EL (cell line): ENCODE measurements at places on chromosomes 2 and 18.

DNA sequence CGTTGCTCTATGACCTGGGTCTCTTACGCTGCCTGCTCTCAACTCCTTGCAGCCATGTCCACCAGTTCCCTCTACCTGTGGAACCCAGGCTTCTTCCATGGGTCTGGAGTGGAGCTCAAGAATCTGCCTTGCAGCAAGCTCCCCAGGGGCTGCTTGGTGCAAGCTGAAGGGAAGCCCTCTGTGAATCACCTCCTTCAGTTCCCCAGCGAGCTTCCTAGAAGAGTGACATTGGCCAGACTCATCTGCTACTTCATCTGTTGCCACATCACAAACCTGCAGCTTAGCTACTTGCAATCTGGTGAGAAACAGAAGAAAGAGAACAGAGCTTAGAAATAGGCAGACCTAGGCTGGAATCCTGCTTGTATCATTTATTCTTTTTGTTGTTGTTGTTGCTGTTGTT, 9.8 kb upstream of the EFR3B start:
- no peak for DNase-seq

- DNase-seq, result peak; percentile 74
Observed at GRCh38 chr2:68943581-68944568, 8.8 kb downstream of the GKN2 start.

DNA sequence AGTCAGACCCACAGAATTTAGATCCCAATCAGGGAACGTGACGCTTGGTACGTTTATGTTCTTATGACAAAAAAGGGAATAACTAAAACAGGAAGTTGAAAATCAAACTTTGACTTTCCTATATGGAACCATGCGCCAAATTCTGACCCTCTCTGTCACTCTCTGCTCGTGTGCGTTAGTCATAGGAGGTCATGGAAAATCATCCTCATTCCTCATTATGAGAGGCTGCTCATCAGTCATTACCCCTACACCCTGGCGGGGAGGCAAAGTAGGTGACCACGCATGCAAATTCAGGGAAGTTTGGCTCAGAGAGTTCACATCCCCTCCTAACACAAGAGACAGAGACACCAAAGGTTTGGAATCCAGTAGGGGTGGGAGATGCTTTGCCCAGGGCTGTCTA, 15.5 kb downstream of the IL1F10 start:
- DNase-seq, result no peak

DNA sequence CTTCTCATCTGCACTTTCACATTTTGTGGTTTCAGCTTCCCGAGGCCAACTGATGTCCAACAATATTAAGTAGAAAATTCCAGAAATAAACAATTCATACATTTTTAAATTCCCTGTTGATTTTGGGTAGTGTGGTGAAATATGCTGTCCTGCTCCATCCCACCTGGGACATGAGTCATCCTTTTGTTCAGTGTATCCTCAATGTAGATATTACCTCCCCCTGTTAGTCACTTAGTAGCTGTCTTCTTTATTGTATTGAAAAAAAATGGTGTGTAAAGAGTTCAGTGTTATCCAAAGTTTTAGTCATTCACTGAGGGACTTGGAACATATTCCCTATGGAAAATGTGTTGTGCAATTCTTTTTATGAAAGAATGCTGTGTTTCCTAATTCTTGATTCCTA, 348.1 kb downstream of the SOCS6 start:
- DNase-seq, result no peak

GRCh38 chr18:67280486-67281242, 235.9 kb downstream of the DSEL start:
- DNase-seq, result no peak

GRCh38 chr18:48139431-48140347, 209.2 kb upstream of the SMAD2 start:
- no peak for DNase-seq

- peak; percentile 95 for DNase-seq
Observed at GRCh38 chr2:237695201-237695780, 67.9 kb downstream of the LRRFIP1 start.

GRCh38 chr2:112757265-112757664, 7.1 kb downstream of the CKAP2L start:
- no peak for DNase-seq

GRCh38 chr2:65731476-65731875, 299.1 kb upstream of the SPRED2 start:
- DNase-seq, result no peak

GRCh38 chr2:215702116-215702902, 266.4 kb upstream of the FN1 start:
- no peak for DNase-seq

GRCh38 chr2:77294474-77294873, 227.7 kb downstream of the LRRTM4 start:
- no peak for DNase-seq

DNA sequence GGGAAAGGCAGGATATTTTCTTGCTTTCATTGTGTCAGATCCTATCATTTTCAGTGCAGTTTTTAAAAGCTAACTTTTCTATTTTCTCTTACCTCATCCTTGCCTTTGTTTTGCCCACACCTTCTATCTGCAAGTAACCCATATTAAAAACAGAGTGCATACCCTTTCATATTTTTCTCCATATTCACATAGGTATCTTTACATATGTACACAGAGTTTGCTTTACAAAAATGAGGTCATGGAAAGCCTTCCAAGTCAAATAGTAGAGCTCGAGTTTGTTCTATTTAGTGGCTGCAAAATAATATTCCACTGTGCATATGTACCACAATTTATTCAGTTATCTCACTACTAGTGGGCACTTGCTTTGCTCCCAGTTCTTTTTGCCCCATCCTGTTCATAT, 3.9 kb upstream of the DHRS9 start:
- no peak for DNase-seq

DNA sequence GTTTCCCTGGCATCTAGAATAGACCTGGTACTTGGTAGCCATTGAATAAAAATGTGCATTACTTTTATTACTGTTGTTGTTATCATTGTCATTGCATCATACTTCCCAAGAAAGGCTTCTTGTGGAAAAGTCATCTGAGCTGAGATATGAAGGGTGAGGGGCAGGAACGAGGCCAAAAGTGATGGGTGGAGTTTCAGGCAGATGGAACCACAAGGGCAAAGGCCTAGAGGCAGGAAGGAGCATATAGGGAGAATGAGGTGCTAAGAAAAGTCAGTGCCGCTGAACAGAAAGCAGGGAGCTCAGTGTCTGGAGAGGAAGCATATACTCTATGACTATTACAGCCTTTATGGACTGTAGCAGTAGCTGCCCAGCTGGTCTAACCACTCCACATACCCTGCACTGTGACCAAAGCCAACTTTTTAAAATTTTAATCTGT, 219.3 kb downstream of the SPP2 start:
- peak; percentile 59 for DNase-seq

DNA sequence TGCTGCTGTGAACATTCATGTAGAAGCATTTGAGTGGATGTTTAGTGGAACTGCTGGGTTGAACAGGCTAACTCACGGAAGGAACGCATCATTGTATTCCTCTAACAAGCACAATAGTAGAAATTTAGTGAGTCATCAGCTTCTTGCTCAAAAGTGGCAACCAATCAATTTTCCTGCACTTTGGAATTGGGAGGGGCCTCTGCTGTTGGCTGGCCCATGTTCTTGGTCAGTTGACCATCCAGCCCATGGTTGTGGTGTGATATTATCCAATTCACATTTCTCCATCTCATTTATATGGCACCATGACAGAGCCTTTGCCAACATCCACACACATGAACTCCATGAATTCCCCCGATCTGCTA, 95.0 kb downstream of the TNFRSF11A start:
- peak; percentile 43 for DNase-seq

DNA sequence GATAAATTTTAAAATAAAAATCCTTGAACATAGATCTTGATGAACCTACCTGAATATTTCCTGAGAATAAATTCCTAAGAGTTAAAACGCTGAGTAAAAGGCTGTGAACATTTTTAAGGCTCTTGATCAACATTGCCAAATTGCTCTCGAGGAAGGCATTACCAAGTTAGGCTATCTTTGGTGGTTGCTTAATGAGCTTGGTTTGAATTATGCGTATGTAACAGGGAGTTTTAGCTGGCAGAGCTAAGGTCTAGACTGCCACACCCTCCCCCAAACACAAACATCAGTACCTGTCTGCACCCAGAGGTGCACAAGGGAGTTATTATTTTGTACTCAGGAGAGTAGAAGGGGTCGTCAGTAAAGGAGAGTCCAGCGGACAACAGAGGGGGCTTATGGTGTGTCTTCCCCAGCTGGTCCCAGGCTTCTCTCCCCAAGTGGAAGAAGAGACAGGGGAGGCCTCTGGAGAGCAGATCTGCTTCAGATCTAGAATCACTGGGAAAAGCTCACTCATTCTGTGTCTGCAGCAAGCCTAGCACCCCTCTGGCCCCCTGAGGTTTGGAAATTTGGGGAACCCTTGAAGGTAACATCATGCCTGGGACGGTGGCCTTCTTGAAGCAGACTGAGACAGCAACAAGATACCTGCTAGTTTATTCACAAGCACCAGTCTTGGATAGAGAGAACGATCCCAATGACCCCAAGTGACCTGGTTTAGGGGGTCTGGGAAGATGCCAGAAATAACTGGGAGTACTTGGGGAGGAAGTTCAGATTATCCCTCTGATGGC, 197.2 kb upstream of the ID2 start:
- no peak for DNase-seq

DNA sequence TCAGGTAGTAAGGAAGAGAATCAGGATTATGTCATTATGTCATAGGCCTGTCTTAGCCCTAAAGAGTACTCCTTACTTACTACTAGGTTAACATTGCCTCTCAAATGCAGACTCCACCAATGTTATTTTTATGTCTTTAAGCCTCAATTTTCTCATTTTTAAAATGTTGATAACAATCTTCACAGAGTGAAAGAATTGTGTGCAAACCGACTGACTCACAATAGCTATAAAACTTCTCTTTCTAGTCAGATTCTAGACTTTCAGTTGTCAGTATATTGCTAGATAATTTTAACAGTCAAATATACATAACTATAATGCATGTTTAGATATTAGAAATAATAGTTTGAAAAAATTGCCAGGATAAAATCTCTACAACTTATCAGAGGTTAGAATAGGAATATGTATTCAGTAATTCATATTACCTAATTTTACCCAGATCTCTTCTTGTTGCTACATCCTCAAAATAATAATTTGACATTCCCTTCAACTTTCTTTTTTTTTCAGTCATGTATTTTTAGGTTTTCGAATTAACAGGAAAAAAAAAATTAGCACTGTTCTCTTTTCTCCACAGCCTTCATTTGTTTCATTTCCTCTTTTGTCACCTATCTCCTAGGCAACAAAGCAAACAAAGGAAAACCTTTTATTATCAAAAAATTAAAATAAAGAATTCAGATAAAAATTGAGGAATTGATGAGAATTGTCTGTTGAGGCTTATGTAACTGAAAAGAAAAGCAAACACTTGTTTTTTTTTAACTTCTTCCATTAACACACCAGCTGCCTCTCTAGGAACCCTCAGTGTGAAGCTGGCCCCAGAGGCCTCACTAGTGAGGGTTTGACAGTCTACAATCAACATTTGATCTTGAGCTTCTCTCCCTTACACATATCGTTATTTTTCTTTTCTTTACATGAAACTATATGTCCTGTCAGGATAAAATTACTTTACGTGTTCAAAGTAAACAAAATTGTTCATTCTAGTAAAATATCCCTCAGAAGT, 279.0 kb downstream of the CALCRL start:
- no peak for DNase-seq

- peak; percentile 3 for DNase-seq
Observed at GRCh38 chr2:34652636-34653035, 1053.5 kb upstream of the FAM98A start.

DNA sequence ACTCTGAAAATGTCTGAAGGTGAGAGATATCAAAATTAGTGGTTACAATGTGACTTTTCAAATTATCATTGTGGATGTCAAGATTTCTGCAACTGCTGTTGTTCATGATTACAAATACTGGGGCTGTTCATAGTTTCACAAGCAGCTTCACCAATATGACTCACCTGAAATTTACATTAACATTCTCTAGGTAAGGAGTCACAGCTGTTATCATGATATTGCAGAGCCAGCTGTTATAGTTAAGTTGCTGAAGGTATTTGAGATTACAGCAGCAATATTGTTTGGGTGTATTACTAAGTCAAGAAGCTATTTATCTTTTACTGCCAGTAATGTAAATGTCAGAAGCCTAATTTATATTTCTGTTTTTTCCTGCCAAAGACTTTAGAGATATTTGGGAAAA, 140.0 kb downstream of the MC4R start:
- peak; percentile 18 for DNase-seq

DNA sequence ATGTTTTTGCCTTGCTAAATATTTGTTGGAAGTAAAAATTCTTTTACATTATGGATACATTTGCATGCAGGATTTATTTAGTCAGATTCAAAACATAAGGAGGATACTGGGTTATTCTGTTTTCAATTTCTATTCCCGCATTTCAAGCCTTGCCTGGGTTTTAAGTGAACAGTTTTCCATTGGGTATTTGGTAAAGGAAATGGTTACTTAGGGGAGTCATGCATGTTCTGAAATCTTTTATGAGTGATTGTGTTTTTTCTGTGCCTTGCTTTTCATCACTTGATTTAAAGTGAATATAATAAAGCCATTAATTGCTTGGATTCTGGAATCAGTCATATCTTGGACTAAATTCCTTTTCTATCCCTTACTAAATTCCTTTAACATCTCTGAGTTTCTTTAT, 12.0 kb upstream of the SP9 start:
- no peak for DNase-seq

- DNase-seq, result no peak
Observed at GRCh38 chr18:5673616-5674015, 129.8 kb upstream of the EPB41L3 start.

DNA sequence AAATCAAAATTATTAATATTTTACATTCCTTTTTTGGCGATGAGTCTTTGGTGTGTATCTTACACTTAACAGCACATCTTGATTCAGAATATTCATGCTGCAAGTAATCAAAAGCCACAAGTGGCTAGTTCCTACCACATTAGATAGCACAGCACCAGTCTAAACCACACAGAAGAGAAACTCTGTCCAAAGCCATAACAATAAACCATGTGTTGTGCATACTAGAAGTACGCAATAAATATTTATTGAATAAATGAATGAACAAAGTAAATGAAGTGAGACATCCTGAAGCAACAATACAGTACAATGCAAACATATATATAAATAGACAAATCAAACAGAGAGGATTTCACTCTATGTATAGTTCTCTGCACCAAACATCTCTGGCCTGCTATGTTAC, 287.3 kb downstream of the EXOC6B start:
- no peak for DNase-seq

DNA sequence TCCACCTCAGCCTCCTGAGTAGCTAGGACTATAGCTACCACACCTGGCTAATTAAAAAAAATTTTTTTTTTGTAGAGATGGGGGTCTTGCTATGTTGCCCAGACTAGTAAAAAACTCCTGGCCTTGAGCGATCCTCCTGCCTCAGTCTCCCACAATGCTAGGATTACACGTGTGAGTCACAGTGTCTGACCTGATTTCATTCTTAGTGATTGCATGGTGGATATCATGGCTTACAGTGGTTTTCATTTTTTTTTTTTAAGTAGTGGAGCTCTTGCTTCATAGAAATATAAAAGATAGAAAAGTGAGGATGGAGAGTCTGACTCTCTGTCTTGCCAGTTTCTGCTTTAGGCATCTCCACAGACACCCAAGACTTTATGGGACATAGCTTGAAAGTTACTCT, 83.6 kb downstream of the CDC42EP3 start:
- no peak for DNase-seq

- DNase-seq, result no peak
Observed at GRCh38 chr2:236671896-236672562, 102.4 kb downstream of the ACKR3 start.

- DNase-seq, result peak; percentile 46
Observed at GRCh38 chr18:70047931-70048603, 100.4 kb upstream of the CD226 start.

GRCh38 chr2:212845941-212846340, 305.5 kb downstream of the IKZF2 start:
- peak; percentile 81 for DNase-seq

- DNase-seq, result peak; percentile 29
Observed at GRCh38 chr2:167293172-167293781, 405.0 kb downstream of the XIRP2 start.
